GOT3 (cell line): ENCODE measurements at places on chromosomes 5 and 9.

GRCh38 chr5:178192244-178192643 lies 5.1 kb upstream of the GMCL2 start:
- DNase-seq, result no peak

- DNase-seq, result no peak
Observed at GRCh38 chr9:82148901-82149461, 160.4 kb downstream of the SPATA31D1 start.

GRCh38 chr5:123755653-123756317 lies 243.8 kb downstream of the CSNK1G3 start:
- DNase-seq, result no peak

GRCh38 chr9:23220957-23221356 lies 605.1 kb downstream of the ELAVL2 start:
- DNase-seq, result no peak

DNA sequence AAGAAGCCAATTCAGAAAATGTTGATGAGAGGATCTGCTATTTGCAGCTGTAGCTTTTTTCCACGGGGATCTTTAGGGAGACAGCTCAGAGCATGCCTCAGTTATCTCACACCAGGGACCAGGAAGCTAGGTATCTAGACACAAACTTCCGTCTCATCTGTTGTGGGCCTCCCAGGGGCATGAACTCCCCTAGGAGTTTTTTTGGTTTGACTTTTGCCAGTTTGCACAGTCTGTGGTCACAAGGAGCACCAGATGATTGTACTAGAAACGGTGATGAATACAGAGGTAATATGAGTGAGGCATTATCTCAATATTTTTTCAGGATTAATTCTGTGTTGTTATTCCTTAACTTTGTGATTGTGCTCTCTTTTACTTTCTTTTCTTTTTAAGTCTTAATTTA lies 533.2 kb upstream of the SEMA6A start:
- no peak for DNase-seq

- DNase-seq, result no peak
Observed at GRCh38 chr5:132046880-132047299, 13.6 kb upstream of the IL3 start.

GRCh38 chr9:71352837-71353236 lies 231.4 kb upstream of the TRPM3 start:
- DNase-seq, result no peak

DNA sequence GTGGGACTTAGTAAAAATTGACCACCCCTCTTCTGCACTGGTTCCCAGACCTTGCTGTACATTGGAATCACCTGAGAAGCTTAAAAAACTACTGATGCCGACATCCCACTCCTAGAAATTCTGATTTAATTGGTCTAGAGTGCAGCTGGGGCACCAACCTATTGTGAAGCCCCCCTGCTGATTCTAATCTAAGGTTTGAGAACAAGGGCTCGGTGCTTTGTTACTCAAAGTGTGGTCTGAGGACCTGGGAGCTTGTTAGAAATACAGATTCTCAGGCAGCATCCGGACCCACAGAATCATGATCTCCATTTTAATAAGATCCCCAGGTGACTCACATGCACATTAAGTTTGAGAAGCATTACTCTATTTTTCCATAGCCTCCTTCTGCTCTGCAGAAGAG lies 57.8 kb upstream of the LPAR1 start:
- no peak for DNase-seq

GRCh38 chr5:54753753-54754152 lies 231.6 kb downstream of the ESM1 start:
- no peak for DNase-seq

GRCh38 chr9:137429974-137430722 lies 7.0 kb downstream of the NOXA1 start:
- DNase-seq, result no peak

DNA sequence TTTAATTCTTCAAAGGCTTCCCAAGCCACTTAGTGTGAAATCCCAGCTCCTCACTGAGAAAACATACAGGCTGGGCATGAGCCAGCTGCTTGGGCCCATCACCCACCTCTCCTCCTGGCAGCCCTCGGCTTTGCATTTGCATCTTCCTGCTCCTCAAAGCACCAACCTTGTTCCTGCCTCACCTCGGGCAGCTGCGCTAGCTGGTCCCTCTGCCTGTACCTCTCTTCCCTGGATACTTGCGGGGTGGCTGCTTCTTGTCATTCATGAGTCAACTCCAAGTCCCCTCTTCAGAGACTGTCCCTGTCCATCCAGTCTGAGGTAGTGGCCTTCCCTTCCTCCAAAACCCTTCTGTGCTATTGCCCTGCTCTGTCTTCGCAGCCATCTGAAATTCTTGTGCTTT lies 116.1 kb upstream of the CXCL14 start:
- DNase-seq, result no peak

- DNase-seq, result no peak
Observed at GRCh38 chr9:12666813-12667212, 26.4 kb upstream of the TYRP1 start.

GRCh38 chr9:17222932-17223331 lies 88.1 kb downstream of the CNTLN start:
- DNase-seq, result no peak

GRCh38 chr9:93133681-93134014 lies 403 bp downstream of the NINJ1 start:
- DNase-seq, result peak; percentile 12

- no peak for DNase-seq
Observed at GRCh38 chr5:153136910-153137614, 353.4 kb upstream of the GRIA1 start.
